ENCODE measurements at places on chromosomes 7 and 10.

- no peak for DNase-seq
These were observed 73.2 kb upstream of the EN2 start for GRCh38 chr7:155384751-155385150.

DNA sequence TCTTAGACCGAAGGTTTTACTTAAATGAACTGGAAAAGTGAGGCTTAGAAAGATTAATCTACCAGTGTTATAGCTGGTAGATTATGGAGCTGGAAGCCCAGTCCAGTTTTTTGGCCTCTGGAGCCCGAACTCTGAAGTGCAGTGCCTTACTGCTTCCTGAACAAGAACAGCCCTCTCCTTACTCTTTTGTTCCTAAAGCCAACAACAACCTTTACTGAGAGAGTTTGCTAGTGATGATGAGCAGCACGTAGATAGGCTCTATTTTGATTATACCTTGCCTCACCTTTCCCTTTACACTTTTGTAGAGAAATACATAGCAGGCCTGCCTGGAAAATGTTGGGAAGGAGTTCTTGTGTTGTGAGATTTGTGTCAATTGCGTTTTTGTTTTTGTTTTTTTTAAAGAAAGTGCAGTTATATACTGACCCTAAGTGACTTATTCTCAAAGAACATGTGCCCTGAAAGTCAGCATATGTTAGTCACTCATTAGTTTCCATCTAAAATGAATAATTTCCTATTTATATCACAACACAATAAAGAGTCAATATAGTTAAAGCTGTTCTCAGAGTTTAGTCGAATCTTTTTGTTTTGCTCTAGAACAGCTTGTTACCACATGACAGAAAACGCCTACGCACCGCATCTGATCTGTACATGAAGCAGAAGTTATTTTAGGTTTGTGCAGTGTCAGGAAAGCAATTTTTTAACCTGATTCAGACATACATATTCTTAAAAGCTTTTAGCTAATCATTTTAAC lies 33.0 kb downstream of the PLEKHA1 start:
- peak; percentile 44 for DNase-seq

GRCh38 chr10:100986952-100987684 lies at the start of the genes MRPL43 and TWNK:
TSS of gene MRPL43 (minus strand) at chr10:100987497. CDS start at chr10:100987443, 54 bp downstream.
TSS of gene TWNK (plus strand) at chr10:100987543. CDS start at chr10:100988211, 668 bp downstream.
- DNase-seq = peak; percentile 90

GRCh38 chr7:137439829-137440825 lies 96.6 kb upstream of the PTN start:
- no peak for DNase-seq

DNA sequence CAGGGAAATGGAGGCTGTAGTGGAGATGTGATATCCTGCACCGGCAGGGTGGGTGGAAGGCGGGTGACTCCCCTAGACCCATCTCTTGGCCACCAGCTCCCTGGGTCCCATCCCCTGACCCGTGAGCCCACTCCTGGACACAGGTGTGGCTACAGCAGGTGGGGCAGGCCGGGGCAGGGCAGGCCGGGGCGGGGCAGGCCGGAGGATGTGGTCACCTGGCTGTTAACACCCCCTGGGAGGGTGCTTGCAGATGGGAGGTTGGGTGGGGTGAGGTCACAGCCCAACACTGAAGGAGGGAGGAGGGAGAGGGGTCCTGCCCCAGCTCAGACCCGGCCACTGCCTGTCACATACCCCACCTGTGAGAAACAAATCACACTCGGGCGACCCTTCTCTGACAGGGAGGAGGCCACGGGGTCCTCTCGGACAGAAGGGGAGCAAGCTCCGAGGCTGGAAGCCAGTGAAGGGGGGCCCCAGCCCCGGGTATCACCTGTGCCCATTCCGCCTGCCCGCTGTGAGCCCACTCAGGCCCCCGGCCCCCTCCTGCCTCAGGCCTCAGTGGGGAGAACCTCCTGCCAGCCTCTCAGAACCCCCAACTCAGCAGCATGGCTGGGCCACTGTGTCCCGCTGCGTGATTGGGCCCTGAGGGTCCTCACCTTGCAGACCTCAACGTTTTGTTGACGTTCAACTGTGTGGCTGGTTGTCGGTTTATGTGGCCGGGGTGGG lies 74.0 kb downstream of the MICALL2 start:
- no peak for DNase-seq

GRCh38 chr7:112420236-112420861 lies 29.9 kb upstream of the IFRD1 start:
- DNase-seq = no peak

DNA sequence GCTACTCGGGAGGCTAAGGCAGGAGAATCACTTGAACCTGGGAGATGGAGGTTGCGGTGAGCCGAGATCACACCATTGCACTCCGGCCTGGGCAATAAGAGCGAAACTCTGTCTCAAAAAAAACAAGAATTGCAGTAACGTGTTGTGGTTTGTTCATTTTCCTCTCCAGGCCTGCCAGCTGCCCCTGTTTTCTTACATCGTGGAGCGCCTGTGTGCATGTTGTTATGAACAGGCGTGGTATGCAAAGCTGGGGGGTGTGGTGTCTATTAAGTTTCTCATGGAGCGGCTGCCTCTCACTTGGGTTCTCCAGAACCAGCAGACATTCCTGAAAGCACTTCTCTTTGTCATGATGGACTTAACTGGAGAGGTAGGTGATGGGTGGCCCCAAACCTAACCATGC lies 52.1 kb downstream of the TRRAP start:
- peak; percentile 21 for DNase-seq

DNA sequence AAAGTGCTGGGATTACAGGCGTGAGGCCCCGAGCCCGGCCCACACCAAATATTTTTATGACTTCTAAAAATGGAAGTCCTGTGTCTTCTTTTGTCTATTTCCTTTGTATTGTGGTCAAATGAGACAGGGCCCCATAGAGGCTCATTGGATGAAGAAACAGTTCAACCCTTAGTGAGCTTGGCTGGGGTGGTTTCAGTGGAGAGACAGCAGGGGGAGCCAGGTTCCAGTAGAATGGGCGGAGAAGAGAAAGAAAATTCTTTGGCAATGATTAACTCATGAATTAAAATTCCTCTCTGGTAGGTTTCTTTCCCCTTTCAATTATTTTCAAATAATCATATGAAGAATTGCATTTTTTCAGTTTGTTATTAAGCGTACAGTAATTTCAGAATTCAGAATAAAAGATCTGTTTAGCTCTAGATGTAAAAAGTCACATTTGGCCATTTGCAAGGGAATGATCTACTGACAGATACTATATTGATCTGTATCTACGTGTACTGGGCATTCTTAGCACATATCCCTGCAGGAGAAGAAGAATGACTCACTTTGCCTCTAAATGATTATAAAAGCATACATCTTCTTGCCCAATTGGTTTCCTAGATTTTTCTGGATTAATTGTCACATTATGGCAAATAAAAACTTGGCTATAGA lies 43.2 kb downstream of the PNLIPRP3 start:
- DNase-seq = no peak

- no peak for DNase-seq
These were observed 116.7 kb downstream of the CHN2 start for GRCh38 chr7:29311314-29311713.

- DNase-seq = no peak
These were observed 80.5 kb downstream of the ABCA13 start for GRCh38 chr7:48251766-48252165.

- DNase-seq = no peak
These were observed 298.2 kb upstream of the GALNT17 start for GRCh38 chr7:70833726-70834125.

- DNase-seq = no peak
These were observed 90.3 kb downstream of the CPED1 start for GRCh38 chr7:121078701-121079227.

DNA sequence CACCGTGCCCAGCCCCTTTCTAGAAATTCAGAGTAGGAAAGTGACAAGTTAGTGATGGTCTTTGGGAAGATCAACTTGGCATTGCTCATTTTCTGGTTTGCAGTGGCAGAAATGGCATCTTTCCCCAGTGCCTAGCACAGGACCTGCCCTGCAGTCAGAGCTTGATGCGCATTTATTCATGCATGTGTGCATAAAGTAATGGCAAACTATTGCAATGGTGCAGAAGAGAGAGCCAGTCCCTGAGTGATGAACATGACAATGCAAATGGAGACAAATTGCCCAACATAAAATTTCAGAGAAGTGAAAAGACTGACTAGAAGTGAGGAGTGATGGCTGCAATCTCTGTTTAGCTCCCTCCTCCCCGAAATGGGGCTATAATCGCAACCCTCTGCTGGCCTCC lies 268.2 kb downstream of the CCSER2 start:
- no peak for DNase-seq

GRCh38 chr10:28587970-28588290 lies 55.0 kb downstream of the WAC start:
- no peak for DNase-seq

DNA sequence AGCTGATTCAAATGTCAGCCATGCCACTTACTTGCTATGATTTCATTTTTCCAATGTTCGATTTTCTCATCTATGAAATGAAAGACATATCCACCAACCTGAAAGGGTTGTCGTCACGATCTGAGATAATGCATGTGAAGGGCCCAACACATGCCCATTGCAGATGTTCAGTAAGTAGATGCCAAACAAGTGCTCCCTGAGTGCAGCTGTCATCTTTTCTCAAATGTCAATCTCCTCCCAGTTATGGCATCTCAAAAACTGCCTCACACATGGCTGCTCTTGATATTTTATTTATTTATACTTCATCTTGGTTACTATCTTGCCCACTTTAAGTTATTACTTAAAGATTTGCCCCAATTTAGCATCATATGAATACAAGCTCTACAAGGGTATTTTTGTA lies 16.8 kb downstream of the CPEB3 start:
- no peak for DNase-seq

- no peak for DNase-seq
These were observed 4.9 kb upstream of the HERPUD2 start for GRCh38 chr7:35699796-35700305.

GRCh38 chr10:43256531-43257346 lies 10.1 kb downstream of the RASGEF1A start:
- no peak for DNase-seq

DNA sequence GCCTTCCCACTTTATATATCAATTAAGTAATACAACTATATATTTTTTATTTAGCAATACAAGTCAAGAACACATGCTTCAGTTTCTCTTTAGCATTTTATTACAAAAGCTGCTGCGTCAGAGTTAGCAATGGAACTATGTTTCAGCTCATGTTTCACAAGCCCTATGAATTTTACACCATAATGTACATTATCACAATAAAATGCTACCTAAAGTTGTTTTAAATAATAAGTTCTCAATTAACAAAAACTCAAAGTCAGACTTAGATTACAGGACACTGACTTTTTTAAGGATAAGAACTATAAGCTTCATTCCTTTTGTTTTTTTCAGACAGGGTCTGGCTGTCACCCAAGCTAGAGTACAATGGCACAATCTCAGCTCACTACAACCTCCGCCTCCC lies 52.3 kb downstream of the EZH2 start:
- DNase-seq = no peak

GRCh38 chr7:46512891-46513413 lies 591.9 kb upstream of the IGFBP3 start:
- no peak for DNase-seq

GRCh38 chr10:130353928-130354572 lies 217.9 kb downstream of the GLRX3 start:
- DNase-seq = no peak

DNA sequence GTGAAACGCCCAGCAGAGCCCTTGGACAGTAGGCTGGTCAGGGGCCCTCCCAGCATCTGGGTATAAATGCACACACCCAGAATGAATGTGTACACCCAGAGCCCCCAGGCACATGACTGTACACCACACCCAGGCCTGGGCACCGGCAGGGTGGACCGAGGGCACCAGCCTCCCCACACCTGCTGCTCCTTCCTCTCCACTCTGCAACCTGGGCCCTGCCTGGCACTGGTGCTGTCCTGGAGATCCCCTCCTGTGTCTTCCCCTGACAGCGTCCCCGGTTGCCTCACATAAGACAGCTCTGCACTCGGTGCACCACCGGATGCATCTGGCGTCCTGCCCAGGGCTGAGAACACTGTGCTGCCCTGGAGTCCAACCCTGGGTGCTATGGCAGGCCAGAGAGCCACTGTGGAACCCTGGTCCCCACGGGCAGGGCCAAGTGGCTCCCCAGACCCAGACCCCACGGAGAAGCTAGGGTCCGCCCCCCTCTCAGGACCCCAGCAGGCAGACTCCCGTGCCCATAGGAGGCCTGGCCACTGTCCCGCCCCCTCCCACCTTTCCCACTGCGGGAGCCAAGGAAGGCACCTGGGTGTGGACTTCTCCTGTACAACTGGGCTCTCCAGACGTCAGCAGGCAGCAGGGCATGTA lies 6.6 kb downstream of the RASGEF1A start:
- DNase-seq = peak; percentile 13

- DNase-seq = no peak
These were observed 29.5 kb downstream of the MDH2 start for GRCh38 chr7:76077435-76077834.

- DNase-seq = no peak
These were observed 93.8 kb downstream of the INPP5A start for GRCh38 chr10:132631338-132631735.

DNA sequence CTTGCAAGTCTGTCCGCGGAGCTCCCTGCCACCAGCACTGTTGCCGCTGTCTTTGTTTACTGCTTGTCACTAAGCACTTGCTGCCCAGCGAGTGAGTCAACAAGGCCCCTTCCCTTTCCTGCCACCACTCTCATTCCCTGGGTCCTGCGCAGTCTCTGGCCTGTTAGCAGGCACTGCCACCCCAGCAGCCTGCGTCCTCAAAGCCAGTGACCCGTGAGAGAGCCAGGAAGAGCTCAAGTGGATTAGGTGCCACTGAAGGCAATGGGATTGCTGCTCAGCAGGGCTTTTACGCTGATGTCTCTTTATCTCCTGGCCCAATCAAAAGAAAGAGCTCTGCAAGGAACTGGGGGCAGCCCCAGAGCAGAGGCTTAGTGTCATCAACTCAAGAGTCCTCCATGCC lies at the start of gene FRMPD2:
FRMPD2 (minus strand) TSS at position 61 of the 400 bp plus-strand sequence. CDS start 129 bp downstream, outside the sequence.
- DNase-seq = no peak

- DNase-seq = no peak
These were observed 74.2 kb downstream of the EEPD1 start for GRCh38 chr7:36227223-36227622.

- no peak for DNase-seq
These were observed 73.0 kb downstream of the TCF7L2 start for GRCh38 chr10:113023017-113023416.

DNA sequence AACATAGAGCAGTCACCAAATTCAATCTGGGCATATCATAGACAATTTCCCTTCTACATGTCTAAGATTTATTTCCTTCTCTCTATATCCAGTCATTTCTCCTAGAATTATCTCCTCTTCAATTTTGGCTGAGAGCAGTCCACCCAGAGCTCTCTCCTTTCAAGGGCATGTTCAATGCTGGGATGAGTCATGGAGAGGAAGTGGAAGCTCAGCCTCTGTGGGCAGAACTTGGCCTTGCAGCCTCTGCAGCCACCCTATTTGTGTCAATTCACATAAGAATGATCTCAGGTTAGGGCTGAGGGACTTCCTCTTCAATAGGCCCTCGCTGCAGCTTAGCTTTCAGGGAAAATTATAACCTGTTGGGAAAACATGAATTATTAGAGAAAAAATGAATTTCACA lies 560.8 kb downstream of the POM121L12 start:
- DNase-seq = no peak

- DNase-seq = no peak
These were observed 26.6 kb upstream of the LIPN start for GRCh38 chr10:88733215-88733614.

GRCh38 chr7:131010717-131011431 lies 276.9 kb upstream of the KLF14 start:
- no peak for DNase-seq

GRCh38 chr10:119466655-119467054 lies 75.9 kb downstream of the RGS10 start:
- DNase-seq = peak; percentile 29

All from stimulated activated CD4-positive, alpha-beta T cell treated with anti-CD3 and anti-CD28 coated beads, Interleukin-2, amount 100 ng/mL, for 24 hours (primary cell).